ENCODE measurements at places on chromosomes 3 and 15.

- DNase-seq: no peak
Measured at GRCh38 chr15:89631902-89632264, 23.4 kb downstream of the KIF7 start.

DNA sequence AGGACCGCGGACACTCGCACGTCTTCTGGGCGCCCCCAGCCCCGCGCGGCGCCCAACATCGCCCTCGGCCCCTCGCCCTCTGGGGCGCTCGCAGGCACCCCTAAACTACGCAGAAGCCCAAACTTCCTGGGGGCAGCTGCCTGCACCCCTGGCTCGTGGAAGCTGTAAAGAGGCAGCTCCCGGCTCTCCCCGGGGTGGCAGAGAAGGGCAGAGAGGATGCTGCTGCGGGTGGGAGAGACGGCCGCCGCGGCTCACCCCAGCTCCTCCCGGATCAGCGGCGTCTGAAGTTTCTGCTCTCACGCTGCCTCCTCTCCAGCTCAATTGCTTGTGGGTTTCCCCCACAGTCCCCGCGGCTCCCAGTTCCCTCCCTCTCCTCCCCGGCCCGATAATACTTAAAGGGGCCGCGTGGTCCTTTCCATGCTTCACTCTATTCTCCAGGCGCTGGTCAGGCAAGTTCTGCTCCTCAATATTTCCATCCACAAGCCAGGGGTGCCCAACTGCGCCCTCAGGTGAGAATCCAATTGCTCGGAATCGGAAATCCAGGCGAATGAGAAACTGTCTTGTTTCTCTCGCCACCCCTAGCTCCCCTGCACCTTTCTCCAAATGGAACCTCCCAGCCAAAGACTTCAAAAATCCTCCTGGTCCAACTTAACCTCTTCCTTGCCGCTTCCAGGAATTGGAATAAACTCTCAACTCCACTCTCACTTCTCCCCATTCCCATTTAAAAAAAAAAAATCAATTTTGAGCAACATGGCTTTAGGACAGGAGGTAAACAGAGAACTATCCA, 748.5 kb downstream of the ROBO1 start:
- peak; percentile 86 for DNase-seq

DNA sequence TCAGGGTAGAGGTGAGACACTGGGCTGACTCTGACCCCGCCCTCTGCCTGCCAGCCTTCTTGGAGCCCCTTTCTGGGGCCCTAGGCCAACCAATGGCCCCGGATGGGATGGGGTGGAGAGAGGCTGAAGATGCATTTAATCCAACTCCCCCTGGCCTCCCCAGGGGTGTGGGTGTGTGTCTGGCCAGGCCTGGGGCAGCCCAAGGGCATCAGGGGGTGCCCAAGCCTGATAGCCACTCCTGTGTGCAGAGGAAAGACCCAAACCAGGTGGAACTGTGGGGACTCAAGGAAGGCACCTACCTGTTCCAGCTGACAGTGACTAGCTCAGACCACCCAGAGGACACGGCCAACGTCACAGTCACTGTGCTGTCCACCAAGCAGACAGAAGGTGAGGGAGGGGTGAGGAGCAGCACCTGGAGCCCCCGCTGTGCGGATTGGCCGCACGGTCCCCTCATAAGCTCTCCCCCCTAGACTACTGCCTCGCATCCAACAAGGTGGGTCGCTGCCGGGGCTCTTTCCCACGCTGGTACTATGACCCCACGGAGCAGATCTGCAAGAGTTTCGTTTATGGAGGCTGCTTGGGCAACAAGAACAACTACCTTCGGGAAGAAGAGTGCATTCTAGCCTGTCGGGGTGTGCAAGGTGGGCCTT, 9.5 kb downstream of the SPINT1 start:
- no peak for DNase-seq

DNA sequence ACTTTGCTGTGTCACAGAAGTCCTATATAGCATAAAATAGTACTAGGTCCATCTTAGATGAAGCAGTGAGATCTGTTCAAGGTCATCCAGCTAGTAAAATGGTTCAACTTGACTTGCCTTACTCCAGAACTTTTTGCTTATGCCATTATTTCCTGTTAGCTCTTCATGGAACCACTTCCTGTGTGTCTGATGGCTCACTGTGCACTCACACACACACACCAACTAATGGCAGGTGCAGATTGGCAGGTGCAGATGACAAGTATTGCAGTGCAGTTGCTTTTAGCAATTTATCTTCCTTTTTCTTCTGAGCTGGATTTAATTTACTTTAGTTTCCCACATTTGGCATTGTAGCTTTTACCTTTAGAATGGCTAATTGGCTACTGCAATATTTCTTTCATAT, 29.8 kb downstream of the GOLGA8S start:
- no peak for DNase-seq

GRCh38 chr3:46483825-46484224, 14.0 kb upstream of the RTP3 start:
- no peak for DNase-seq

GRCh38 chr3:188440340-188440972, 286.5 kb downstream of the LPP start:
- DNase-seq: no peak

DNA sequence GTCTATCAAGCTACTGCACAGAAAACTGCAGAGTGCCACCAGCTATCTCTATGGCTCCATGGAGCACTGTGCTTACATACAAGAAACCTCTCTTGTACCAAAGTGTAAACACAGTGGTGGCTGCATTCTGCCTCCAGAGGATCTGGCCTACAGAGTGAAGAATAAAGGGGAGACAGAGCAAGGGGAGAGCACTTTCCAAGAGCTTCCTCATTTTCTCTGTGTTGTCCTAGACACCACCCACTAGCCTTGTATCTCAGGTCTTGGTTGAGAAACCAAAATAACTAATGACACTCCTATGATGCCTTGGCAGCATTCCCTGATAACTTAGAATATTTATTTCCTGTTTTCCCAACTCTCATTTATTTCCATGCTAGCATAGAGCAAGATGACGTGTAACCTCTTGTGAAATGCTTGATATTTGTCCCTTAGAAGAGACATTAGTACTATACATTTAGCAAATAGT, 56.9 kb upstream of the PHLDB2 start:
- no peak for DNase-seq

- DNase-seq: peak; percentile 22
Measured at GRCh38 chr3:196965804-196966173, 2.8 kb downstream of the PIGZ start.

- DNase-seq: no peak
Measured at GRCh38 chr3:13824521-13825310, 55.2 kb downstream of the WNT7A start.

DNA sequence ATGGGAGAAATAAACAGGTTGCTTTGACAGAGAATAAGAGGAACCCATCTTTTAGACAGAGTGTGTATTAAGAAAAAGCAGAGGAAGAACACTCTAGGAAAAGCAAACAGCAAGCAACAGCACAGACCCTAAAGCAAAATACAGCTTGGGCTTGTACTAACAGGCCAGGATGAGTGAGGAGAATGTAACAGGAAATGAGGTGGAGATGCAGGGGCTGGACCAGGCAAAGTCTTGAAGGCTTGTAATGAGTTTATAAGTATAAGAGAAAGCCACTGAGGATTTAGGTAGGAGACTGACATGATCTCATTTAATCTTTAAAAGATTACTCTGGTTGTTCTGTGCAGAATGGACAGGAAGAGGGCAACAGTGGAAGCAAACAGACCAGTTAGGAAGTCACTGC, 4.9 kb downstream of the UBR1 start:
- no peak for DNase-seq

DNA sequence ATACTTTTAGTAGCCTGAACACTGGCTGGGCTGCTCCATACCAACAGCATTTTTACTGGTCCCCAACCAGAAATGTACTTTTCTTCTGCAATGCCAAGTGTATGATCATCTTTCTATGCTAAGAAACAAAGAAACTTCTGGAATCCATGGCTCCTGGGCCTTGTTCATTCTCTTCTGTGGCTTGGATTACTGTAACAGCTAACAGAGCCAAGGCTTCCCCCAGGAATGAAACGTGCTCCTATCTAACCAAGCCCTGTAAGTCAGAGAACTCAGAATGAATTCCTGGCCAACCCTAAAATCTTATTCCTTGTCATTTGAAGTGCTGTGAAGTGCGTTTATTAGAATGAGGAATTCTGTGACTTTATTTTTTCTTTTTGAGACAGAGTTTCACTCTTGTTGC, 102.9 kb upstream of the RAD18 start:
- DNase-seq: no peak

- peak; percentile 69 for DNase-seq
Measured at GRCh38 chr3:170419557-170420087, 954 bp downstream of the CLDN11 start.

DNA sequence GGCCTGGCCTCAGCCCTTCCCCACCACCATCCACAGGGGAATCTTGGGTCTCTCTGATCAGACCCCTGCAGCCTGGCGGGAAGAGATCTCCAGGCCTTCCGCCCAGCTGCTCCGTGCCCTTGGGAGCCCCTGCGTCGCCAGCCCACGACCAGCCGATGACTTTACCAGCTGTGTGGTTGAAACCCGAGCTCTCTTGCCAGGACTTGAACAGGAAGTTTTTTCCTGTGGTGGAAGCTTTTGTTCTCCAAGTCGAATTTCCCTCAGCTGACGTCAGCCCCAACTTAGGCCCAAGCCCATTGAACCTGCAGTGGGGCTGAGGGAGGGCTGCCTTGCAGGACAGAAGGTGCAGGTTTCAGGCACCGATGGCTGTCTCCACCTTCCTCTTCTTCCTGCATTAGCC, 51.7 kb upstream of the SMAD3 start:
- no peak for DNase-seq

GRCh38 chr3:8607234-8608040, 37.2 kb downstream of the SSUH2 start:
- no peak for DNase-seq

DNA sequence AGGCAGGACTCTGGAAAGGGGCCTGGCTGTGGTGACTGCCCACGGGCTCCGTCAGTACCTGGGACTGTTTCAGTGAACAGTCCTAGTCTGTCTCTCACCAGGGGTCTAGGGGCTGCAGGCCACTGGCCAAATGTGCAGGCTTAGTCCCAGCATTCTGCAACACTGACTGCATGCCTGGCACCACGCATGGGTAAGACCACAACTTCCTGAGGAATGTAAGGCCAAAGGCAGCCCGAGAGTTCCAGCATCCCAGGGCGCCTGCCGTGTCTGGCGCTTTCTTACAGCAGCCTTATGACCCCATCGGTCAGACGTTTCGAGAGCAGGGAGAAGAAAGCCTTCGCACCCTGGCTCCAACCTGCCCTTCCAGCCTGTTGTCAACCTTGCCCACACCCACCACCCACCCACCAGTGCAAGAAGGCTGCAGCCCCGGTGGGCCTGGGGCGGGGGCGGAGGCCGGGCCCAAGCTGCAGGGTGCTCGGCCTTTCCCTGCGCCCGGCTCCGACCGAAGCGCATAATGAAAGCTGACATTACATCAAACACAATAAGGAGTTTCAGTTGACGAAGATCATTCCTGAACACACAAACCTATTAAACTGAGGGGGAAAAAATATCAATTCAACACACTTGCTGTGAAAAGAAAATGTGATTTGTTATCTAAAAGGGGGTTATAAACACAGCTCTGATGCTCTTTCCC, 29.5 kb upstream of the TMEM115 start:
- no peak for DNase-seq

DNA sequence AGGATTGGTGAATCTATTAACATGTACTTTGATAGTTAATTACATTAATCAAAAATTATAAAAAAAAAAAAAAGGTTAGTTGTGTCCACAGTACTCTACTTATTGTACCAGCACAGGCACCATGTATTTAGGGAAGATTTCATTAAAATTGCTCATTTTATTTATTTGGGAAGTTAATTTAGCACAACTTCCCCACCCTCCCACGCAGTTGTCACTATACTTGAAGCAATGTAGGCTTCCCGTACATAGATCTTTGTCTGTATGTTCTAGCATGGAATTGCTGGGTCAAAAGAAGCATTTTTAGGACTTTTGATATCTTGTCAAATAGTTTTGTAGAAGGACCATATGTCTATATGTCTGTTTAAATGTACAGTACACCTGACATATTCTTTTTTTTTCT, 4.4 kb downstream of the GPR27 start:
- no peak for DNase-seq

GRCh38 chr3:190056742-190057141, 64.0 kb downstream of the P3H2 start:
- DNase-seq: no peak

GRCh38 chr3:16770021-16770420, 114.7 kb upstream of the PLCL2 start:
- DNase-seq: no peak

GRCh38 chr15:51218299-51218938, 120.0 kb downstream of the CYP19A1 start:
- no peak for DNase-seq

GRCh38 chr15:100310041-100310405, 31.8 kb downstream of the ADAMTS17 start:
- no peak for DNase-seq

DNA sequence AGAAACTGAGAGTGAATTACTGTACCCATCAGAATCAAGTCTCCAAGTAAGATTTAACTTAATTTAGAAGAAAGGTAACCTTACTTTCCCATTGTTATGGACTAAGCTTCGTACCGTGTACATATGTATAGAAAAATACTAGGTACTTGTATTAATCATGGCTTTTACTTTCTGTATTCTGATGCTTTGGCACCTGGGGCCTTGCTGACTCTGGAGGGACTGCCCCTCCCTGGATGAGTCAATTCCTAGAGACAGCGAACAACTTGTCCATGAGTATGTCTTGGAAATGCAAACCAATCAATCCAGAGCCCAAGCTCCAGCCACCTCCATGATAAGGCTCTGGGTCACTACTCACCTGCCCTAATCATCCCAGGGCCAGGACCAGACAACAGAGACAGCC, 50.0 kb upstream of the DGKG start:
- no peak for DNase-seq

- no peak for DNase-seq
Measured at GRCh38 chr15:52071570-52071969, 41.0 kb downstream of the BCL2L10 start.

- peak; percentile 66 for DNase-seq
Measured at GRCh38 chr3:12287727-12288181, 1.1 kb upstream of the PPARG start.

- DNase-seq: no peak
Measured at GRCh38 chr3:14614862-14615261, 36.7 kb upstream of the CCDC174 start.

DNA sequence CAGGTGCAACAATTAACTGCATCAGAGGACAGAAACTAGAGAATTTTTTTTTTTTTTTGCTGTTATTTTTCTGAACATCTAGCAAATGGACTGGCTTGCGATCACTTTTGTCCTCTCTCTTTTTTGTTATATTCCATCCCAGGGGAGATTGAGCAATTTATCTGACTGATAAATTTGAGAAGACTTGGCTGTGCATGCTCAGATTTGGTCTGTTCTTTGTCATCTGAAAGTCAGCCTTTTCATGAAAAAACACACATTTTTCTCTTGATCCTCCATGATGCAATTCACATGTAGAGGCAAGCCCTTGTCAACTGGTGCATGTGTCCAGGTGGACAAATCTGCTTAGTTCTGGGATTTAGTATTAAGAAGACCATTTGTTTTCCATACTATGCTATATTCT, 309.3 kb downstream of the LRRC3B start:
- no peak for DNase-seq

DNA sequence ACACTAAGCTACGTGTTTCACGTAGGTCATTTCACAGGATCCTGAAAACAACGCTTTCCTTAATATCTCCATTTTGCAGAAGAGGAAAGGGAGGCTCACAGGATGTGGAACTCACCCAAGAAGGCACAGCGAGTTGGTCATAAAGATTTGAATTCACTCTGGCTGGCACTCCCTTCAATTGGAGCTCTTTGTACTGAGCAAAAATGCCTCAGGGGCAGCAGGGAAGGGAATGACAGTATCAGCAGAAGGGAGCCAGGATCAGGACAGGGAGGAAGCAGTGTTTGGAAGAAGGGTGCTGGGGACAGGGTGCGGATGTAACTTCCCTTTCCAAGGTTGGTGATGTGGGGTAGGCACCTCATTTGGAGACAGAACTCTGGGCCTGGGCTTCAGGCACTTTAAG, 1.1 kb upstream of the ST6GAL1 start:
- no peak for DNase-seq

All from sciatic nerve (tissue), 2 donors.